Activated CD8-positive, alpha-beta T cell treated with anti-CD3 and anti-CD28 coated beads, Interleukin-2, amount 10 ng/mL, durations not matched to agents 7 days and 5 days (primary cell): ENCODE measurements at places on chromosomes 3 and 15. TPM values are rescaled to one million over a fixed set of nuclear protein-coding genes. Genes with fewer than 3 reads are reported as not detected.

DNA sequence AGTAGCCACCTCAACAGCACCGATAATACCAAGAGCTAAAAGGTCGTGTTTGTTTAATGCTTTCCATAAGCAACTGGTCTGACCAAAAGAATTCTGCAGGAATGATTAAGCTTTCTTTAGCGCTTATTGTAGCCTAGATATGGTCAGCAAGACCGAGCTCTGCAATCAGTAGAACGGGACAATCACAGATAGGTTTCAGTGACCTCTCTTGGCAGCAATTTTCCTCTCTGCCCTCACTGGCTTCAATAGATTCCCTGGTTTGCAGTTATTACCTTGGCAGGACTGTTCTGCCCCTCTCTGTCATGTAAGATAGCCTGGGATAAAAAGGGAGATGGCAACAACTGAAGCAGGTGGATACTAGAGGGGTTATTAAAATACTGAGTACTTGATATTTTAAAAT lies 337.1 kb upstream of the NECTIN3 start:
- no peak overlapping the region for H3K4me3 ChIP-seq
- H3K27ac ChIP-seq = no peak overlapping the region
- H3K36me3 ChIP-seq = no peaks in the 10 kb centered on the region
- DNase-seq = no peak

DNA sequence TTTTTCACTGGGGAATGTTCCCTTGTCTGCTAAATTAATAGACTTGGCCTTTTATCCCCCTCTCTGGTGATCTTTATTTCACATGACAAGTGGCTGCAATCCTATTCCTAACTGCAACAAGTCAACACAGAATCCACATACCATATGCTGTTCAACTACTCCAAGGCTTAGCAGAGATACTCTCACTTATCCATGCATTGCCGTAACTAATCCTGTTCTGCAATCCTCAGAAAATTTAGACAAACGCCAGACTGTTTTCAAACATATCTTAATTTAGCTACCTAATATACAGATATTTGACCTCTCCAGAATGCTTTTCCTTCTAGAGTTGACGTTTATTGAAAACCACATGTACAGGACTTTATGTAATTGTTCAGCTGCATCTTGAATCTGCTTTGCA lies 37.9 kb downstream of the EID1 start:
- no peak overlapping the region for H3K27ac ChIP-seq
- peaks cover 5% of the 10 kb centered on the region for H3K4me1 ChIP-seq
- H3K4me3 ChIP-seq = no peak overlapping the region
- no peak for DNase-seq

GRCh38 chr3:64488939-64489338 lies 198.9 kb downstream of the ADAMTS9 start:
- no peak overlapping the region for H3K4me3 ChIP-seq
- H3K27me3 ChIP-seq = peaks cover 41% of the 10 kb centered on the region
- no peak overlapping the region for H3K27ac ChIP-seq
- H3K36me3 ChIP-seq = no peaks in the 10 kb centered on the region

DNA sequence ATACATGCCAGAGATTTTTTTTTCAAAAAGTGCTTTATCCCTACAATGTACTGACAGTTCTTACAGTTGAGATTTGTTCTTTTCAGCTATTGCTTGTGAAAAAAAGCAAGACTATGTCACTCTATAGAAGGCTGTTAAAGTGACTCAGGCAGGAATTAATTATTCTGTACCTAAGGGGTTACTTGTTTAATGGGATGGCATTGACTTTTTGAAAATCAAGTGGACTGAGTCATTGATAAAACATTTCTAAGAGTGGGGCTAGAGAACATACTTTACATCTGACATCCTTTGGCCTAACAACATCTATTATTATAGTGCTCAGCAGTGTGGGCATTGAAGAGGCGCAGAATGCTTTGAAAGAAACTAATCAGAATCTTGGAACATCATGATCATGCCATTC lies 34.3 kb downstream of the INTS14 start:
- peaks cover 11% of the 10 kb centered on the region for H3K4me1 ChIP-seq
- peaks cover 47% of the 10 kb centered on the region for H3K36me3 ChIP-seq
- H3K27me3 ChIP-seq = no peaks in the 10 kb centered on the region
- DNase-seq = no peak

GRCh38 chr3:100042166-100042981 lies 71.9 kb downstream of the FILIP1L start:
- no peak for DNase-seq
- H3K27me3 ChIP-seq = no peaks in the 10 kb centered on the region
- no peaks in the 10 kb centered on the region for H3K36me3 ChIP-seq
- no peak overlapping the region for H3K27ac ChIP-seq

GRCh38 chr3:12471241-12471640 lies 13.0 kb upstream of the TSEN2 start:
- no peaks in the 10 kb centered on the region for H3K27me3 ChIP-seq
- no peak overlapping the region for H3K4me3 ChIP-seq

- H3K4me1 ChIP-seq = peaks cover 42% of the 10 kb centered on the region
- H3K4me3 ChIP-seq = no peak overlapping the region
- H3K36me3 ChIP-seq = no peaks in the 10 kb centered on the region
- H3K27ac ChIP-seq = no peak overlapping the region
Measured at GRCh38 chr15:40944510-40945296, 8.6 kb upstream of the CHAC1 start.

- H3K27me3 ChIP-seq = no peaks in the 10 kb centered on the region
- H3K27ac ChIP-seq = no peak overlapping the region
- no peak for DNase-seq
- peaks cover 27% of the 10 kb centered on the region for H3K36me3 ChIP-seq
- H3K4me1 ChIP-seq = peaks cover 3% of the 10 kb centered on the region
Measured at GRCh38 chr15:50127255-50127777, 8.3 kb upstream of the ATP8B4 start.

The RTP1 gene
- not detected for total RNA-seq

The TXNRD3 gene
- total RNA-seq = 1.0 TPM

The SOX14 gene
- total RNA-seq = not detected
